ENCODE measurements at places on chromosomes 7 and 10.

DNA sequence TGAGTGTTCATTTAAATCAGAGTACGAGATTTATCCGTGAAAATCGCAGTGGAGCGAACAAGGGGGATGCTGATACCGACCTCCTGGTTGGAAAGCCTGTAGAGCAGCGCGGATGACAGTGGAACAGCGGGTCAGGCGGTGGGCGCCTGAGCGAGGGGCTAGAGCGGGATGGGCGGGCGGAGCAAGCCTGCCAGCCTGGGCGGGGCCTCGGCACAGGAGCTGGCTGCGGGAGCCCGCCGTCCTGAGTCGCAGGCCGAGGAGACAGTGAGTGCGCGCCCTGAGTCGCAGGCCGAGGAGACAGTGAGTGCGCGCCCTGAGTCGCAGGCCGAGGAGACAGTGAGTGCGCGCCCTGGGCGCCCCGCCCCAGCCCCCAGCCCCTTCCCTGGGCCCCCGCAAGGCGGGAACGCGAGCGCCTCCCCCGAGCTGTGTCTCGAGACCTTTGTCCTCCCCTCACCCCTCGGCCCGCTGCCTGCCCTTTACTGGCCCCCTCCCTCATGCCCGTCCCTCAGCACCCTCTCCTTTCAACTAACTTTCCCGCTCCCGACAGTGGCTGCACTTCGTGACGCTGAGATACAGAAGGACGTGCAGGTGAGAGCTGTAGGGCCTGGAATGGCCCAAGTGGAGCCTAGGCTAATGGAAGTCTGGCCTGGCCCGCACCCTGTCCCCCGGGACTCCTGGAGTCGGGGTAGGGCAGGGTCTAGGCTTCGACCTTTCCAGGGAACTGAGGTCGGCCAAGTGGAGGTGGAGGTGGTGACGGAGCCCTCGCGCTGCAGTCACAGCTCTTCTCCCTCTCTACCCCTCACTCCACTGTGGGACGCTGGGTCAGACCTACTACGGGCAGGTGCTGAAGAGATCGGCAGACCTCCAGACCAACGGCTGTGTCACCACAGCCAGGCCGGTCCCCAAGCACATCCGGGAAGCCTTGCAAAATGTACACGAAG, at the start of gene AS3MT:
TSS of gene AS3MT (plus strand) at position 213 of the 941 bp plus-strand sequence. CDS start at position 336, 123 bp downstream.
- no peak for DNase-seq

GRCh38 chr10:71631007-71631861, 88.3 kb downstream of the C10orf105 start:
- DNase-seq, result no peak

- DNase-seq, result no peak
Observed at GRCh38 chr7:77866370-77866769, 67.8 kb downstream of the PHTF2 start.

GRCh38 chr10:79457256-79457785, 11.9 kb upstream of the ZCCHC24 start:
- DNase-seq, result no peak

Measured in amniotic stem cell (primary cell).